ENCODE measurements at places on chromosomes 5 and 9.

DNA sequence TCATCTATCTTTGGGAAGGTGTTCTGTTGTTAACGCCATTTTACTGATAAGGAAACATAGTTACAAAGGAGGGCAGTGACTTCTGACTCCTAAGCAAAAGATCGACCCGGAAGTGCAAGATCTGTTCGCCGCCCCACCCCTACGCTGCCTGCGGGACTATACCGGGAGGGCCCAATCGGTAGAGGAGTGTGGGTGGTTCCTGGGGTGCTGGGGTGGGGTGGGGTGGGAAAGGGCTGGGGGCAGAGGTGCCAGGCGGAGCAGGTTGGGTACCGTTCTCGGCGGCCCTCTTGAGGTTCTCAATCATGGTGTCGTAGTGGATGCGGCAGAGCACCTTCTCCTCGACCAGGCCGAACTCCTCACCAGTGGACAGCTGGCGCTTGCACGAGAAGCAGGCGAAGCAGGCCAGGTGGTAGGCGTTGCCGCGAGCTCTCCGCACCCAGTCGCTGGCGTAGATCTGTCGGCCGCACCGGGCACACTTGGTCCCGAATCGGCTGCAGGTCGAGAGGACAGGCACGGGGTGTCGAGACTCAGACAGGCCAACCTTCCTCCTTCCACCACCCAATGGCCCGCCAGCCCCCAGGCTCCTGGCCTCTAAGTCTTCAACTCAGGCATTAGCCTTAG lies 11.8 kb downstream of the LHX6 start:
- DNase-seq, result no peak

GRCh38 chr5:172523146-172523745 lies 68.9 kb upstream of the SH3PXD2B start:
- no peak for DNase-seq

GRCh38 chr9:32340361-32340760 lies 44.1 kb upstream of the ACO1 start:
- no peak for DNase-seq

- peak; percentile 86 for DNase-seq
Observed at GRCh38 chr5:93273176-93273575, 307.8 kb downstream of the NR2F1-AS1 start.

DNA sequence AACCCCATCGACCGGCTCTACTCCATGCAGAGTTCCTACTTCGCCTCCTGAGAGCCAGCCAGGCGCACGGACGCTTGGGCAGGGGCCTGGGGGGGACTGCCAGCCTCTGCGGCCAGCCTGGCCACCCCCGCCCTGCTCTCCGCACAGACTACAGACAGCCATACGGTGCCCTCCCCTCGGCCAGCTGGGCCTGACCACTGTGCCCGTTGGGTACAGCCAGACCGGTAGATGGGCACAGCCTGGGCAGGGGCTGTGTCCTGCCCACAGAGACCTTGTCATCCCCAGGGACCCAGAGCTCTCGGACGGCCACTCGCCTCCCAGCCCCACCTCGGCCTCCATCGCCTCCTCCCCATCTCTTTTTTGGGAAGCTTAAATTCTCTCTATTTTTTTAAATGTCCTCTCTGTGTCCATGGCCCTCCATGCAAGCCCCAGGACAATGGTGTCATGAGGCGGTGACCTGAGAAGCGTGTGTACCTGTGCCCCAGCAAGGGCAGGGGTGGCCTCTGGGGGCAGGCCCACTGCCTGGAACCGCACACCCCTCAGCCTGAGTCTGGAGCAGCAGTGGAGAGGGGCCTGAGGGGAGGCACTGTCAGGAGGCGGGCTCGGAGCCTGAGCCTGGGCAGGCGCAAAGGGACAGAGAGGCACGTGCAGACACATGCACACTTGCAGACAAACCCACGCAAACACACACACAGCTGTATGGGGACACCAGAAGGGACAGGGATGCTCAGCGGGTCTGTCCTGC lies 82.8 kb downstream of the LMX1B start:
- DNase-seq, result no peak

- DNase-seq, result no peak
Observed at GRCh38 chr5:78308703-78309102, 14.2 kb upstream of the AP3B1 start.

GRCh38 chr5:169301986-169302385 lies 1.0 kb upstream of the SLIT3 start:
- no peak for DNase-seq

- peak; percentile 26 for DNase-seq
Observed at GRCh38 chr9:28032268-28032590, 458.9 kb upstream of the C9orf72 start.

DNA sequence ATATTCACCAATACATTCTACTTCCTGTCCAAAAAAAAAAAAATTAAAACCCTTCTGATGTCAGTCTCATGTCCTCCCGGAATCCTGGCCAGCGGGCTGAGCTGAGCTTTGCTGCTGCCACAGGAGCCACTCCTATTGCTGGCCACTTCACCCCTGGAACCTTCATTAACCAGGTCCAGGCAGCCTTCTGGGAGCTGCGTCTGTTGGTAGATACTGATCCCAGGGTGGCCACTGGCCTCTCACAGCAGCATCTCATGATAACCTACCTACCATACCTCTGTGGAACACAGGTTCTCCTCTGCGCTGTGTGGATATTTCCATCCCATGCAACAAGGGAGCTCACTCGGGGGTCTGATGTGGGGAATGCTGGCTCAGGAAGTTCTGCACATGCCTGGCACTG lies 21.0 kb upstream of the NPM1 start:
- no peak for DNase-seq

DNA sequence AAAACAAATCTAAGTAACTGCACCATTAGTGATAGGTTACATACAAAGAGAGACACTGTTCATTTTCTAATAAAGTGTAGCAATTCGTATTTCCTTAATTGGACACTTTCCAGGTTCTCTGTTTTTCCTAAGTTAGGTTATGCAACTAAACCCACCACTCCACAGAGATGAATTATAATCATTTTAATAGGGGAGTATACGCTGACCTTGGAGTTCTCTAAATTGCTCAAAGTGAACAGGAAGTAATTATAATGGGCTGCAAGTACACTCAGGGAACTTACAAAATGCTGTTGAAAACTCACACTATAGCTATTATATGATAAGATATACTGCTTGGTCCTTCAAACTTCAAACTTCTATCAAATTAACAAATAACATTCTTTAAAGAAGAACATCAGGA lies 18.2 kb upstream of the ADCY2 start:
- DNase-seq, result no peak

- no peak for DNase-seq
Observed at GRCh38 chr5:176731506-176732160, 78.7 kb upstream of the UNC5A start.

GRCh38 chr9:84615544-84615943 lies 54.0 kb upstream of the NTRK2 start:
- no peak for DNase-seq

- DNase-seq, result no peak
Observed at GRCh38 chr5:150601491-150602345, 38.7 kb upstream of the SYNPO start.

GRCh38 chr9:70865471-70865870 lies 255.9 kb downstream of the TRPM3 start:
- DNase-seq, result peak; percentile 37

GRCh38 chr5:164868761-164869160 lies 1363.3 kb downstream of the MAT2B start:
- DNase-seq, result no peak

GRCh38 chr5:170200876-170201275 lies 31.9 kb upstream of the C5orf58 start:
- no peak for DNase-seq

GRCh38 chr9:134626069-134626423 lies 15.6 kb upstream of the COL5A1 start:
- no peak for DNase-seq
